ENCODE measurements at places on chromosomes 5 and 9.
A peak's percentile ranks its signal among the peaks of the same experiment; 100 is the strongest.

- peak; percentile 46 for DNase-seq
Measured at GRCh38 chr9:72586388-72587130, 65.2 kb downstream of the TMC1 start.

GRCh38 chr9:91445135-91445534, 21.5 kb upstream of the NFIL3 start:
- DNase-seq = no peak

- no peak for DNase-seq
Measured at GRCh38 chr9:101421653-101422065, 13.9 kb downstream of the ALDOB start.

- no peak for DNase-seq
Measured at GRCh38 chr5:138504799-138505198, 38.2 kb downstream of the ETF1 start.

GRCh38 chr5:139475865-139476617, 5.2 kb downstream of the SMIM33 start:
- no peak for DNase-seq

DNA sequence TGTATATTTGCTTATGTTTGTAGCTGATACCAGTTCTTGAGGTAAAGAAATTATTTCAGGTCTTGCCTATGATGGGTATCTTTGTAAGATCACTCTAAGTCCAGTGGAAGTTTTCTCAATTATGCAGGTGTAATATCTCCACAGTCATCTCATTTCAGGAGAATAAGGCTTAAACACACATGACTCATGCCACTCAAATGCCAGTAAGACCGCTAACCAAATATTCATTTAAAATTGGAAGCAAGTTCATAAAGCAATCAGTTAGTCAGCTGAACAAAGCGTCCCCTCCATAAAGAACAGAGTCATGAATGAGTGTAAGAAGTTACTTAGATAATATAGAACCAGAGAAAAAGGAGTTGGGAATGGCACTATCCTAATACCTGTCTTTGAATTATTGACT, 248.7 kb downstream of the LURAP1L start:
- no peak for DNase-seq

DNA sequence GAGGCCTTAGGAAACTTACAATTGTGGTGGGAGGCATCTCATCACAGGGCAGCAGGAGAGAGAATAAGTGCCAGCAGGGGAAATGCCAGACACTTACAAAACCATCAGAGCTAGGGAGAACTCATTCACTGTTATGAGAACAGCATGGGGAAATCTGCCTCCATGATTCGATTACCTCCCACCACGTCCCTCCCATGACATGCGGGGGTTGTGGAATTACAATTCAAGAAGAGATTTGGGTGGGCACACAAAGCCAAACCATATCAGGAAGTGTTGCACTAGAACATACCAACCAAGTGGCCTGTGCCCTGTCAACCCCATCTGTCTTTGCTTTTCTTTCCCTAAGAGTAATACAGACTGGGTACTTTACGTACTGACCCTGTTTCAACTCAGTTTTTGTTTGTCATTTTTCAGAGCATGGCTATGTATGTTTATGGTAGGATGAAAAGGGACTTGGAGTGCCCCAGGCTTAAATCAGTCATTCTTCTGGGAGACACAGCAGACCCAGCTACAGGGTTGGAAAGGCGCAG, 58.3 kb upstream of the TGFBR1 start:
- no peak for DNase-seq

DNA sequence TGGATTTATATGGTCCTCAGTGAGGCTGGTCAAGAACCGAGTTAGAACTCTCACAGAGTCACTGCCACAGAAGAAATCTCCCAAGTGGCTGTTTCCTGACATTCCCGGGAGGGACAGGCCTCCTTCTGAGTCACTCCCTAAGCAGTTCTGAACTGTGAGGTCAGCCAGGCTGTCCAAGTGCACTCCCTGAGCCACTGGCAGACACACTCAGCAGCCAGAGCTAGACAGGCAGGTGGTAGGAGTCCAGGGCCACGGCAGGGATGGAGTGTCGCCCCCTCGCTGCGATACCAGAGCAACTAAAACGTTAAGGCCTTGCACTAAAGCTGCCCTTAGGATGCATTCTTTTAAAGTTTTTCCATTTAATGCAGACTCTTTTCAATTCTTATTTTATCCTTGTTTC, 3.4 kb downstream of the IL4 start:
- DNase-seq = no peak

- DNase-seq = no peak
Measured at GRCh38 chr9:106075960-106076327, 381.6 kb downstream of the TMEM38B start.

- DNase-seq = no peak
Measured at GRCh38 chr5:42811591-42812446, at the start of gene SELENOP. TSS of gene SELENOP (minus strand) at chr5:42811892. CDS start at chr5:42808353, 3,539 bp downstream.

GRCh38 chr9:4321554-4321953, 21.7 kb upstream of the GLIS3 start:
- DNase-seq = no peak

- DNase-seq = no peak
Measured at GRCh38 chr9:83472221-83472665, 66.0 kb downstream of the FRMD3 start.

Measured in CD4-positive, alpha-beta T cell treated with Interleukin-17A for 1 hour (primary cell).